NCI-H2171 (cell line): ENCODE measurements at places on chromosomes 5 and 9.

- no peak for DNase-seq
Measured at GRCh38 chr5:8870349-8870958, 675.4 kb downstream of the SEMA5A start.

GRCh38 chr9:1910269-1910811 is 104.8 kb upstream of the SMARCA2 start:
- DNase-seq, result no peak

GRCh38 chr5:103889500-103890209 is 327.1 kb upstream of the NUDT12 start:
- DNase-seq, result no peak

DNA sequence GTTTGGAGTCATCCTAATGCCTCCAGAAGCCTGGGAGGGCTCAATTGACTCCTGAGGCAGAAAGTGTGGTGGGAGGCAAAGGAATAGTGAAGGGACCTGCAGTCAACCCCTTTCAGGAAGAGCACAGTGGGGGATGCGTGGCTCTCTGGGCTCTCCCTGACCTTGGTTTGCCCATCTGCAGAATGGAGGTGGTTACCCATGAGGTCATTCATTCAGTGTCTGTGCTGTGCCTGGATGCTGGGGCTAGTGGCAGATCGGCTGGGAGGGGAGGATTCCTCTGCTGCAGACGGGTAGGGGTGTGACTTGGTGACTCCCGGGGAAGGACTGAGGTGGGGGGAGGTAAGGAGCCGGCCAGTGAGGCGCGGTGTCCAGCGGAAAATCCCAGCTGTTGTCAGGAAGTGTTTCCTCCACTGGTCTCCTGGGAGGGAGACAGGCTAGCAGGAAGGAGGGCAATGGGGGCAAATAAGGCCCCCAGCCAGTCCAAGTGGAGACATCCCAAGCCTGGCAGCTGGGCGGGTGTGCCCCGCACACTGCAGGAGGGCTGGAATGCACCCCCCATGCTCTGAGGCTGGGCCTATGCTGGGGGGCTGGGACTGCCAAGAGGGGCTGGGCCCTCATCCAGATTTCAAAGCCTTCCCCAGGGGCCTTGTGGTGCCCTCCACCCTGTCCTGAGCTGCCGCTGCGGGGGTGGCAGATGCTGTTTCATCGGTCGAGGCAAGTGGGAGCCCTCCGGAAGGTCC is 10.9 kb downstream of the CXXC5 start:
- no peak for DNase-seq

DNA sequence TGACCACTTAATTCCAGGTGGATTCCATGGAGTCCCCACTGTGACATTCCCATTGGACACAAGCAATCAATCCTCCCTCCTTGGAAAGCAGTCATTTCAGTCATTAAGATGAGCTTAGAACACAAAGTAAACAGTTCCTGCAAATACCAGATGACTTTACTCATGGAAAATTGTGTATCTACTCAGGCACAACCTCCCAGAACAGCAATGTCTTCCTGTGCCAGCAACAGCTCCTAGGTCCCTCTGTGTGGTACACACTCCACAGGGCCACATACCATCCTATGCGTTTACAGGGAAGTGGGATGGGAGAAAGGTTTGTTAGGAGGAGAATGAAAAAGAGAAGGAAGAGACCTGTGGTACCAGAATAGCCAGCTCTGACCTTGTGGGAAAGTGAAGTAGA is 53.7 kb downstream of the MTMR12 start:
- DNase-seq, result no peak
